CD8-positive, alpha-beta memory T cell (primary cell): ENCODE measurements at places on chromosomes 12 and 14. TPM values are rescaled to one million over a fixed set of nuclear protein-coding genes. Genes with fewer than 3 reads are reported as not detected.

SUOX gene
- polyA plus RNA-seq, result 0.90 TPM

CIROP gene
- not detected for polyA plus RNA-seq

GPD1 gene
- polyA plus RNA-seq, result not detected

C12orf60 gene
- polyA plus RNA-seq, result 0.95 TPM

TAS2R7 gene
- polyA plus RNA-seq, result not detected

ENDOU gene
- not detected for polyA plus RNA-seq

CSRP2 gene
- 0.24 TPM for polyA plus RNA-seq
